ENCODE measurements at places on chromosomes 6 and 20.

DNA sequence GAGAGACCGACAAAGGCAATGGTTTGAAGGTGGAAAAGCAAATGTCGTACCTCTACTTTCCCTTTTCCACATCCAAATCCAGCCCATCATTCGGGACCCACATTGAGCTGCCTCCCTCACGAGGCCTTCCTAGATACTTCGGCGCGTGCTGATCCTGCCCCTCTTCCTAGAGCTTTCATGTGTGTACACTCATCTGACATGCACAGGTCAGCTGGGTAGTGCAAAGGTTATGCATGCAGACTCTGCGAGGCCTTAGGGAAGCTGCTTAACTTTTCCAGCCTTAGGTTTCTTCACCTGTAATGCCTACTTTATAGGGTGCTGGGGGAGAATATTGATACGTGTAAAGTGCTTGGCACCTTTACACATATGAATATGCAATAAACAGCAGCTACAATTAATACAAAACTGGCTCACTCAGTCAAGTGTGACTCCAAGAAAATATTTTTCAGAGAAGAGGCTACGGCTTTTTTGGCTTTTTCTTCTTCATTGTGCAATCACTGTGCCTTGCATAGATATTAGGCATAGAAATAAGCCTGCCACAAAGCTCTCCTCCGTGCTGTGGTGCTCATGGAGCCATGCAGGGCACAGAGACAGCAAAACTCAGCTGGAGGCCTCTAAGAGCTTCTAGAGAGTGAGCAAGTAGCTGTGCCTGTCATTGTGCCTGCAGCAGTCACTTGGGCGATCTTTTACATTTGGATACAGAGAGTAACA, 3.6 kb upstream of the MANBAL start:
- DNase-seq, result no peak

- DNase-seq, result peak; percentile 34
Measured at GRCh38 chr6:75266716-75267291, 17.8 kb downstream of the TMEM30A start.

- DNase-seq, result no peak
Measured at GRCh38 chr6:109762769-109763441, 71.8 kb downstream of the FIG4 start.

DNA sequence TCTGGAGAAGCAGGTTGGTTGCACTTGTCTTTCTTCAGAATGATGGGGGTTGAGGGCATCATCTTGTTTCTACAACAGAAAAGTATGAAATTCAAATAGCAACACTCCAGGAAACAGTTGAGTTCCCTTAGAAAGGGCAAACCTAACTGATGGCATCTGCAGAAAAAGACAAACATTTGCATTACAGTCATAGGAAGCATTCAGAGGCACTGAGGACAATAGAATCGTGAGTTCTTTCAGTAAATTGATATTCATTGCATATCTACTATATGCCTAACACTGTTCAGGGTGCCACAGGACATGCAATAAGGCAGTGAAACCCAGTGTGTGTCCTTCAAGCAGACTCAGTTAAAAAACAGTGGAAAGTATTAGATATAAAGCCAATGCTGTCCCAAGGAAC, 41.1 kb upstream of the OPN5 start:
- no peak for DNase-seq

GRCh38 chr6:5559651-5560050, 298.3 kb downstream of the FARS2 start:
- no peak for DNase-seq

DNA sequence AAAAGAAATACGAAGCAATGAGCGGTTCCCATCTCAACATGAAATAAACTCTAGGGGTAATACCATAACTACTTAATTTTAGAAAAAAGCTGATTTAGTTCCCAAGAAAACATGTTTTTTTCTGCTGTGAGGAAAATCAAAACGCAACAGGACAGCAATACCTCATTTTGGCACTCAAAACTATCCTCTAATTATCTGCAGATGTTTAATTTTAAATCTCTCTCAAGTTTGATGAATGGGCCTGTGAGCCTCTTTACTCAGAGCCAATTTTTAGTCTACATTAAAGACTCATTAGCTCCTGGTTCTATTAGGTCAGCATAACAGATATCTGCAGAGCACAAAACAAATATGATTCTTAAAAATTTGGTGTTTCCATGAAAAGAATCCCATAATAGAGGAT, 28.1 kb downstream of the RNF24 start:
- no peak for DNase-seq

DNA sequence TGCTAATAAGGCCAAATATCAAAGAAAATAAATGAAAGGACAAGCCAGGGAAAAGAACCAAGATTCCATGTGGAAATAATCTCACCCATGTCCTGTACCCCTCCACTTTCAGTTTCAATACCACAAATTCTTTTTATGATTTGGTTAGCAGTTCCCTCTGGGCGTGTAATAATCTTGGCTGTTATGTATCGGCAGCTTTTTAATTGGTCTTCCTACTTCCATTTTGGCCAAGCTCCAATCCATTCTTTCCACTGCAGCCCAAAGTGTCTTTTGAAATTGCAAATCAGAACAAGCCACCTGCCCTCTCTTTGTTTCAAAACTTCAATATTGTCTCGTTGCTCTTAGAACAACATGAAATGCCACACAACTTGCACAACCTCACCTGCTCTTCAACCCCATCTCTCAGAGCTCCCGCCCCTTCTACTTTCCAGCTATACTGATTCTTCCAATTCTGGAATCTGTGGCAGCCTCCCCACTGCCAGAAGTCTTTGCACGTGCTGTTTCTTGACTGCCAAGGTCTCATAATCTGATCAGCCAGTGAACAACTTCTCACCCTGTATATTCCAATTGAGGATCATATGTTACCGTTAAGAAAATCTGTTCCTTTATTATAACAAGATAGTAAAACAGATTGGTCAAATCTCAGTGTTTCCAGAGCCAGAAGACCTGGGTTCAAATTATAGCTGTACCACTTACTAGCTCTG, 354.5 kb downstream of the CBLN4 start:
- DNase-seq, result no peak

DNA sequence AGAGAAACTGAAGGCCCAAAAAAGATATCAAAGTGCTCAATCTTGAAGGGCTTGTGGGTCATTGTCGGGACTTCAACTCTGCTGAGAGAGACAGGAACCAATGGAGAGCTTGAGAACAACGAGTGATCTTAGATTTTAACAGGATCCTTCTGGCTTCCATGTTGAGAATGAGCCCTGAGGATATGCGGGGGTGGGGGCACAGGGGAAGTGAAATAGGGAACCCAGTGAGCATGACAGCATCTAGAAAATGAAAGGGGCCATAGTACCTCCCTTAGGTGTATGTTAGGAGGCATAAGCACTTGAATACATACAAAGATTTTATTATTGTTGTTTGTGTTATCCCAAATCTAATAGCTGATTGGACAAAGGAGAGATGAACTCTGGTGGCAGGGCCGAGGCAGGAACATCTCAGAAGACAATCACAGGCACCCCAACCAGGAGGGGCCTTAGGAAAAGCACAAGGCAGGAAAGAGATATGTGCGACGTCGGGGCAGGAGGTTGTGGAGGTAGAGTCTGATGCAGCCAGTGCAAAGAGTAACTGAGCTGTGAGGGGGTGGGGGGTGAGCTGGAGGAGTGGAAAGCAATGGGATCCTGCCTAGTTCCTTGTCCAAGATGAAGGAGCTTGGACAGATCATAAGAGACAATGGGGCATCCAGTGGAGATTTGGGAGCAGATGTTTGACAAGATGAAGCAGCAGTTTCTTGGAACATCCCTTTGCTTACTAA, 10.4 kb downstream of the TGM6 start:
- DNase-seq, result no peak

- no peak for DNase-seq
Measured at GRCh38 chr6:71299541-71300470, 11.2 kb downstream of the OGFRL1 start.

DNA sequence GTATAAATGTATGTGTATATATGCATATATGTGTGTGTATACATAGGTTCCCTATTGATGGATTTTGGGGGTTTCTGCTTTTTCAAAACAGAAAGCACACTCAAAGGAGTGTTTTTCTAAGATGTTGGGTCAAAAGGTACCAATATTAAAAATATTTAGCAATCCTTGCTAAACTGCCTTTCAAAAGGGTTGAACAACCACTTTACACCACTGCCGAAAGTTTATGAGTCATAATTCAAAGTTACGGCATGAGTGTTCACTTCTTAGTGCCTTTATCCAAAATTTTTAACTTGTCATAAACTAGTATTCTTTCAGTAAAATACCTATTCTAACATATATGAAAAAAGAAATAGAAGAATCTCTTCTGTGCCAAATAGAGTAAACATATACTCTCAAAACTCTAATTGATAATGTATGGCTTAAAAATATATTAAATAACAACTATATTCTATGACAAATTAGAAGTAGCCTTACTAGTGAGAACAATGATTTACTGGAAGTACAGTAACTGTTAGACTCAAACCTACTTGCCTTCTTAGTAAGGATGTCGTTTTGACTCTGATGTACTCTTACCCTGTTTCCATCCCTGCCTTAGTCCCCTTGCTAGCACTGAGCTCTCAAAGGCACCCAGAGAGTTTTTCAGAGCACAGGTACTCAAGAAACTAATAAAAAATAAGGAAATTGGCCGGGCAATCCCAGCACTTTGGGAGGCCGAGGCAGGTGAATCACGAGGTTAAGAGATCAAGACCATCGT, 136.1 kb downstream of the INSM1 start:
- no peak for DNase-seq

GRCh38 chr6:107641500-107641941, 151.6 kb downstream of the SOBP start:
- no peak for DNase-seq

DNA sequence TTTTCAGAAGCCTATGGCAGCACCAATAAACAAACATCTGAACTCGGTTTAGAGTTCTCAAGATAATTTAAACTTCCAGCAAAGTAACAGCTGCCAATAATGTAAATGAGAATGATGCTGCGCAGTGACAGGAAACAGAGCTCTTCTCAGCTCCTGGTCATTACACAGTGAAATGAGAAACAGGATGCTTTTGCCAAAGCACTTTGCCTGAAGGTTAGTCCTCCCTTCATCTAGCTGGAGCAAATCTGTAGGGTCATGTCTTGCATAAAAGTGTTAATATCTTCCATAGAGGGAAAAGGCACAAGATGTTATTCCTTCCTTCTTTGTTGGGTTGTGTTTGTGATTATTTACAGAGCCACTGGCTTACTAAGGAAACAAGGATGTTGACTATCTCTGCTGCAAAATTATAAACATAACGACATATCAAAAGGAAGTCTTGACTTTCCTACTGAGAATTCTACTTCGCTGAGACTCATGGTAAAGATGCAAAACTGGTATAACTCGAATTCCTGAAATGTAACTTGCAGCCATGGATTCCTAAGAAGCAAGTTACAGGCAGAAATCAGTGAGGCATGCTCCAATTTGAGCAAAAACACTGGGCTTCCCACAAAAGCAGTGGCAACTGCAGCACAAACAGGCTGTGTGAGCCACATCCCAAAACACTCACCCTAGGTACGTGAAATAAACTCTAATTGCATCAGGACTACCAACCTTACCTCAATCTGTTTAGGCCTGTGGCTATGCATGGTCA, 102.5 kb upstream of the BEND6 start:
- no peak for DNase-seq

DNA sequence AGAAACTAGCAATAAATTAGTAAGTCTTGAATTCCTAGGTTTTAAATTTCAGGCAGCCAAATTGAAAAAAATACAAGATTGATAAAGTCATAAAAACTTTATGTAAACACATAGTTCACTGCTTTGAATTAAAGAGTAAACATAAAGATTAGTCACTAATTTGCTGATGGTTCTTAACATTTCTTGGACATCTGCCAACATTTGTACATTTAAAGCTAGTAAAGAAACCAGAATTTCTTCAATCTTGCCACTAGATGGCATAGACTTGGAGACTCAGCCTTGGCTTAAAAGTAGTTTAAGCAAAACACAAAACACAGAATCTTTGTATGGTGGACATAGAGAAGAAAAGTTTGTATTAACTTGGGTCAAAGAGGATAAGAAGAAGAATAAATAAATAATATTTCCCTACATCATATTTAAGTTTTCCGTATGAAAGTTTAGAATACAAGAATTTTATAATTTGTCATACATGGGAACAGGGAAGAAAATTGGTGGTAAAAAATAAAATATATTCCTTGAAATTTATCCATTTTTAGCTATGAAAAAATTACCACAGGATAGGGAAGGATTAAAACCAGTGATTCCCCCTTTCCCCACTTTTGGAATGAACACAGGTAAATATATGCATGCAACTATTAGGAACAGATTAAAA, 41.7 kb upstream of the FAM135A start:
- peak; percentile 71 for DNase-seq

DNA sequence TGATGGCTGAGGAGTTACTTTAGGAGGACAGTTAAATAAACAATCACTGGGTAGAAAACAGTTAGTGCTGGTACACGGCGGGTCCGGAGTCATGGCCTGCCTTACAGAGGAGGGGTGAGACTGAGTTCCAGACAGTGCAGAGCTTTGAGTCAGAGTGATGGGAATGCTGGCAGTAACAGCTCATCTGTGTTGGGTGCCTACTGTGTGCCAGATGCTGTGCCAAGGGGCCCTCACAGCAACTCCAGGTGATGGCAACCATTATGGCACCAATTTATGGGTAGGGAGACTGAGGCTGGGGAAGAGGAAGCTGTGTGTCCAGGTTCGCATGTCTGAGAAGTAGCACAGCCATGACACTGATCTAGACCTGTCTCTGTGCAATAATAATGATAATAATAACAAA, 132.6 kb downstream of the CEBPB start:
- no peak for DNase-seq

DNA sequence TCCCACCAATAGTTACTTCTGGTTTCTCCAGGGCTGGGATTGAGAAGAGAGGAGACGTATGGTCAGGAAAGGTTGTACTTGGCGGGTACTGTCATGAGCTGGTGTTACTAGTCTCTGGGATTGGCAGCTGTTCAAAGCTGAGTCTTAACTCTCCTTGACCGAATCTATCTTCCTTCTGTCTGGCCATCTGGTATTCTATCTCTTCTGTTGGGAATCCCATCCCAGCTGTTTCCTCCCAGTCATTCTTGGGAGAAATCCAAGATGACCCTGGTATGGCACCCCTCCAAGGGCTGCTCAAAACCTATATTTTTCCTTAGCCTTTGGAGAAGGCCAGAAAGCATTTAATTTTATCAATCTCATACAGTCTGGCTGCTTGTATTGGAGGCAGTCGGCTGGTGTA, 287.0 kb upstream of the CHD6 start:
- DNase-seq, result no peak

DNA sequence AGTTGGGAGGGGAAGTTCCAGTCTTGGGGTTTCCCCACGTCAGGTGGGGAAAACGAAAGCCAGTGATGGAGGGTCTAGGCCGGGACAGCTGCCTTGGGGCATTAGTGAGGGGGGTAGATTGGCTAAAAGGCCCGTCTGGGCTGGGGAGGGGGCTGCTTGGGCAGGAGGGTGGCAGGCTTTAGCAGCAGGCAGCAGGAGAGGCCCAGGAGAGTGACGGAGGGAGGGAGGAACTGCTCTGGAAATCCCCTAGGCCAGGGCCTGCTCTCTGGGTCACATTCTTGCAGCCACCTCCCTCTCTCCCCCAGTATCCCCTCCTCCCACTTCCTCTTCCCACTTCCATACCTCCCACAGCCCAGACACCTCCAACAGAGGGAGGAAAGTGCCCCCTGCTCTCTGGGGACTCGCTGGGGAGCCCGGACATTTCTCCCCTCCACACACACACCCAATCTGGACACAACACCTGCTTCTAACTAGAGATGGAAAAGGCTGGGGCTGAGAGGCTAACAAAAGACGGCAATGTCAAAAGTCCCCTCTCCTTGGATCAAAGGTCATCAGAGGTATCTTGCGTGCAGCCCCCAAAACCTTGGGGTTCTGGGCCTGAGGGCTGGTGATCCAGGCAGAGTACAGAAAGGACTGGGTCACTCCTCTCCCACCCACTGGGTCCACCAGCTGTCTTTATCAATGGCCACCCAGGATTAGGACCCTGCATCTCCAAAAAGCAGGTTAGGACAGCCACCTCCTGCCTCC, 1.8 kb downstream of the NFKBIE start:
- DNase-seq, result no peak
